ENCODE measurements at places on chromosomes 6 and 20.

GRCh38 chr6:5093231-5094015 lies 8.3 kb downstream of the PPP1R3G start:
- DNase-seq = no peak

DNA sequence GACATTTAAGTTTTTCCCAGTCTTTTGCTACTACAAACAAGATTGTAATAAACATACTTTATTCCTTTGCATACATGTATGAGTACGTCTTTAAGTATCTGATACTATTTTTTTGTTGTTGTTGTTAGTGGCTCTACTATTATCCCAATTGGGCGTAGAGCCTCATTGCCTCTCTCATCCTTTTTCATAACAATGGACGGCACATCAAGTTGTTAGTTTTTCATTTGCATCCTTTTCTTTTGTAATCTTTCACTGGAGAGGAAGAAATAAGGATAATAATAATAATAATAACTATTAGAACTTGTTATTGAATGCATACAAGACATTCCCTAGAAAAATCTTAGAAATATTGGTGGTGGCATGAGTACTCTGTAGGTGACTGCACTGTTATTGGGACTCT lies 23.1 kb downstream of the HS3ST5 start:
- no peak for DNase-seq

GRCh38 chr6:102742028-102742427 lies 1348.5 kb downstream of the GRIK2 start:
- DNase-seq = no peak

DNA sequence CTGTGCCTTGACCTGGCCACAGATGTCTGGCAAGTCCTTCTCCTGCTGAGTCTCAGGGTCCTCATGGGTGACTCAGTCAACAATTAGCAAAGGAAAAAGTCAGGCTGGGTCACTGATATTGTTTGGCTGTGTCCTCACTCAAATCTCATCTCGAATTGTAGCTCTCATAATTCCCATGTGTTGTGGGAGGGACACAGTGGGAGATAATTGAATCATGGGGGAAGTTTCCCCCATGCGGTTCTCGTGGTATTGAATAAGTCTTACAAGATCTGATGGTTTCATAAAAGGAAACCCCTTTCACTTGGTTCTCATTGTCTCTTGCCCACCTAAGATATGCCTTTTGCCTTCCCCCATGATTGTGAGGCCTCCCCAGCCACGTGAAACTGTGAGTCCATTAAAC lies 45.7 kb downstream of the PREX1 start:
- DNase-seq = no peak

GRCh38 chr20:8129211-8129976 lies 2.7 kb upstream of the PLCB1 start:
- DNase-seq = no peak

GRCh38 chr6:139882977-139883728 lies 508.7 kb upstream of the CITED2 start:
- DNase-seq = no peak

DNA sequence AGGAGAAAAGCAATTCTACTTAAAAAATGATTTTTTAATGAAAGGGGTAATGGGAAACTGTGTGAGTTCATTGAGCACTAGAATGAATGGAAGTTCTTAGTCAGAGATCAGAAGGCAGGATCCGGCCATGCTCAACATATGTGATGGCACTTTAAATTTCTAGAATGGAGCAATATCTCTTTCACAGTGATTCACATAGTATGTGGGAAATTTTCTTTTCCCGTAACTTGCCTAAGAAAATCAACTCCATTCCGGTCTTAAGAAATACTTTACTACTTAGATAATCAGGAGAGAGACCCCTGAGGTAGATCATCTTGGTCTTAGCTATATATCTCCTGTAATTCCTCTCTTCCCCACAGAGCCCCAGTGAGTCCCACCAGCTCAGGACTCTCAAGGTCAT lies 131.8 kb downstream of the SCML4 start:
- no peak for DNase-seq

- DNase-seq = no peak
Measured at GRCh38 chr6:52511572-52512151, 65.2 kb downstream of the TRAM2 start.

DNA sequence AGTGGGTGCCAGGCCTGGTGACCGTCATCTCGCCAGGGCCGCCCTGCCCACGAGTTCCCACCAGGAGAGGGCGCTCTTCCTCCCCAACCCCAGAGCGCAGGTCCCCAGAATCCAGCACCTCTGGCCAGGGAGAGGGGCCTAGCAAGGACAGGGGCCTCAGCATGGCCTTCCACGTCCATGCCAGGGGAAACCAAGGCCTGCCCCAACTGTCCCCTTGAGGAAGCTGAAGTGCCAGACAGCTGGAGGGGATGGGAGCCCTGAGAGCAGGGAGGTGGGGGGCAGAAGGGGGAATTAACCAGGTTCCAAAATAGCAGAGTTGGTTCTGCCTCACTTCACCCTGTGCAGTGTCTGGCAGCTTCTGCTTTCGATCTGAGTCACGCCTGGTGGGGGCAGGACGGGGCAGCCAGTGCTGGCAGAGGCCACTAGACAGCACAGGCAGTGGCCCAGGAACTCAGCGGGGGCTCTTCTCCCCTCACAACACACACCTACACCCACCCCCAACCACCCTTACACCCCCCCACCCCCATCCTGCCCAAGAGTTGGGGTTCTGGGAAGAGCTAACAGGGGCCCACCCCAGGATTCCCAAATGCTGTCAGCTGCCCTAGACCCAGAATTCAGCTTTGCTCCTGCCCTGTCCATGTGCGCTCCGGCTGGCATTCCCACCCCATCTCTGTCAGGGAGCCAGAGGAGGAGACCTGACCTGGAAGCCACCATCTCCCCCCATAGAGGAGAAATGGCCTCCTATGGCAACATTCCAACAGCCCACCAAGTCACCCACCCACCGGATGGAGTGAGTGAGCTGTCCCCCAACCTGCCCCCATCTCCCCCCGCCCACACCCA lies 29.2 kb downstream of the TFEB start:
- DNase-seq = peak; percentile 92

GRCh38 chr6:7004581-7005297 lies 103.0 kb upstream of the RREB1 start:
- no peak for DNase-seq

DNA sequence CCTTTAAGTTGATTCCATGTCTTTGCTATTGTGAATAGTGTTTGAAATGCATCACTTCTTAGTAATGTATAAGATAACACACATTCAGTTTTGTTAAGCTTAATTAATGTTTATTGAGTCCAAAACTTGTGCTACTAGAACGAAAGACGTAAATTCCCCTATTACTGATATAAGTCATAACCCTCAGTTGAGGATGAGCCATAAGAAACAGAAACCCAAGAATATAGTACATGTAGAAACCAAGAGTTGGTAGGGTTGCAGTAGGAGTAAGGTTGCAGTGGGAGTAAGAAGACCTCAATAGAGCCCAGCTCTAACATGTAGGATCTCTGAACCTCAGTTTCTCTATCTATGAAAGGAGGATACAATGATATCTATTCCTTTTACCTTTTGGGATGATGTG lies 19.3 kb downstream of the CITED2 start:
- no peak for DNase-seq

DNA sequence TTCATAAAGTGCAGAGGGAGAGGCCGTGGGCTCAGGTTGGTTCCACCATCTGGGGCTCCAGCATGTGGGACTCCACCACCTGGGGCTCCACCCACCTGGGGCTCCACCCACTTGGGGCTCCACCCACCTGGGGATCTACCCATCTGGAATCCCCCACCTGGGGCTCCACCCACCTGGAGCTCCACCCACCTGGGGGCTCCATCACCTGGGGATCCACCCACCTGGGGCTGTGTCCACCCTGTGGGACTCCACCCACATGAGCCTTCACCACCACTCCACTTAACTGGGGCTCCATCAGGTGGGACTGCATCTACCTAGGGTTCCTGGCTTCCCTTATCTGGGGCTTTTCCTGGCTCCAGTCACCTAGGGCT lies 226.0 kb upstream of the CDYL start:
- DNase-seq = no peak

DNA sequence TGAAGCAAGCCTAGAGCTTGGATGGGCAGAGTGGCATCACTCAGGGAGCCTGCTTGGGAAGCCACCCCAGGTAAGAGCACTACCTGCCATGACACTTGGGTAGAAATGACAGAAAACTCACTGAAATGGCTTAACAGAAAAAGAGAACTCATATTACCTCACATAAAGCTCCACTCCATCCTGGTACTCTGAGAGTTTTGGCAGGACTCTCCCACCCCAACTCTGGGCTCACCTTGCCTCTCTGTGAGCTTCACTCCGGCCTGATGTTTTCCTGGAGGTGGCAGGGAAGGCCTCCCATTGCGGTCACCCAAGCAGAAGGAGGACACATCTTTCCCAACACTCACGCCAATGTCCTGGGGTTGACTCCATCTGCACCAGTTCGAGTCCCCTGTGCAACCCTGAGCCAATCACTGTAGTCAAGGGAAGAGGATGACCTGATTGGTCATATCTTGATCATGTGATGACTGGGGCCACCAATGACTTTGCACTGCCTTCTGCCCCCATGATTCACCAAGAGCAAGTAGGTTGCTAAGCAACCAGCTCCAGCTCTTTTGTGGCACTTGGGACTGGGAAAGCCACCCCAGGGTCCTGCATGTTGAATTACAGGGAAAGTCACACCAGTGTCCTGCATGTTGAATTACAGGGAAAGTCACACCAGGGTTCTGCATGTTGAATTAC lies 446.1 kb upstream of the SULF2 start:
- DNase-seq = no peak

Measured in activated CD4-positive, alpha-beta T cell treated with anti-CD3 and anti-CD28 coated beads, Interleukin-10, Interleukin-2, amounts not matched to agents 100 ng/mL and 50 ng/mL, durations not matched to agents 16 hours and 8 hours (primary cell).